ENCODE measurements at places on chromosomes 6 and 20. TPM values are rescaled to one million over a fixed set of nuclear protein-coding genes. Genes with fewer than 3 reads are reported as not detected.

THBD gene
- 8.1 TPM for polyA plus RNA-seq

DNA sequence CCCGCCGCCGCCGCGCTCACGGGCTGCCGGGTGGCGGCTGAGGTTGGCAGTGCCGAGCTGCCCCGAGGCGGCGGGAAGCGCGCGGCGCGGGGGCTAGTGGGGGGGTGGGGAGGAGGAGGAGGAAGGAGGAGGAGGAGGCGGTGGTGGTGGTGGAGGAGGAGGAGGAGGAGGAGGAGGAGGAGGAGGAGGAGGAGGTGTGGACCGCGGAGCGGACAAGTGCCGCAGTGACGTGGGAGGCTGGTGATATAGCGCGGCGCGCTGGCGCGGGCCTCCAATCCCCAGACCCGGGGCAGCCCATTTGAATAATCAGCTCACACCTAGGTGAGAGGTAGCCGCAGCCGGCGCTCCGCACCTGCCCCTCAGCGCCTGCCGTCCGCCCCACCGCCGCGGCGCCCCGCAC lies at the start of gene FOXA2:
Gene FOXA2, minus strand, starts transcription at position 51 of the 400 bp plus-strand sequence. CDS start 294 bp downstream, outside the sequence.
- no peak for DNase-seq

PSORS1C2 gene
- not detected for polyA plus RNA-seq

DNA sequence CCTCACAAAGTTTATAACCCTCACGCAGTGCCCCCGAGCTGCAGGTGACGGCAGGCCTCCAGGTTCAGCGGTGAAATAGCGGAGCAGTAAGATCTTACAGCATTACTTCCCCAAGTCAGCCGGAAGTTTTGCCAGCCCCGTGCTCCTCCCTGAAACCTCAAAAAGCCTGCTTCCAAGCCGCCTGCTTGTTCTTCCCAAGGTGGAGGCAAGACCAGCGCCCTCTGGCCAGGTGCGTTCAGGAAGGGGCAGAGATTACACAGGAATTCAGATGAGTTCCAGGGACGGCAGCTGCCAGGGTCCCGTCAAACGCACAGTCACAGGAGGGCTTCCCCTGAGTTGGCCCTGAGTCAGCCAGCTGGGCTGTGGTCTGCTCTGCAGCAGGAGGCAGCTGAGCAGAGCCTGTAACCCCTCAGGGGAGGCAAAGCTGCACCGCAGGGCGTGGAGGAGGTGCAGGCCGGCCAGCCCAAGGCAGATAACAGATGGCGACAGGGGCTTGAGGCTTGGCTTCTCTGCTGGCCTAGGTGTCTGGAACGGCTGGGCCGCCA lies 124.1 kb upstream of the RPS6KA2 start:
- no peak for DNase-seq

TUBB1 gene
- not detected for polyA plus RNA-seq

DNA sequence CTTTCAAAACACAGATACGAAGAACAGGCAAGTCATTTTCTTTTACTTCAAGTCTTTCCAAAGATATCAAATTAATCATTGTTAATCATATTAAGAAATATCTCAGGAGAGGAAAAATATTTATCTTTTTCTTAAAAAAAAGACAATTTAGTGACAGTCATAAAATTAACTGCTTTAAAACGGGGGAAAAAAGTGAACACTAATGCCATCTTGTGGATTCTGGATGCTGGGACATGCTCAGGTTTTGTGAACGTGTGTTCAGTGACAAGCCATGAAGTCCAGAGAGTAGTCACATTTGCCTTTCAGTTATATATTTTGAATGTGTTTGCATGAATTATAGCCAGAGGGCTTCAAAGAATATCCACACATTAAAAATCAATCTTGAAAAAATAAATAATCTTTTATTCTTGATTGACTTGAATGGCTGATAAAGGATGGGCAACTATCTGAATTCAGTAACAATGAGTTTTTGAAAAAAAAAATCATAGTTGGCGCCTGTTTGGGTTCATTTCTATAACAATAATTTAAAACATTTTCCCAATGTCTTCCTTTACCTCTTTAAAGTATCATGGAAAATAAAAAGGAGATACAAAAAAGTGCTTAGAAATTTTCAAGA lies 74.7 kb upstream of the NOX3 start:
- peak; percentile 28 for DNase-seq

GRCh38 chr6:116447496-116448011 lies 13.6 kb upstream of the CALHM6 start:
- no peak for DNase-seq

L3MBTL3 gene
- polyA plus RNA-seq: 5.9 TPM

- DNase-seq: no peak
Measured at GRCh38 chr6:166041277-166041676, 126.4 kb downstream of the TBXT start.

GRCh38 chr6:167020206-167020605 lies 21.0 kb downstream of the CEP43 start:
- no peak for DNase-seq

RBBP8NL gene
- 0.20 TPM for polyA plus RNA-seq

GRCh38 chr6:138493413-138493812 lies 5.9 kb downstream of the NHSL1 start:
- peak; percentile 71 for DNase-seq

DNA sequence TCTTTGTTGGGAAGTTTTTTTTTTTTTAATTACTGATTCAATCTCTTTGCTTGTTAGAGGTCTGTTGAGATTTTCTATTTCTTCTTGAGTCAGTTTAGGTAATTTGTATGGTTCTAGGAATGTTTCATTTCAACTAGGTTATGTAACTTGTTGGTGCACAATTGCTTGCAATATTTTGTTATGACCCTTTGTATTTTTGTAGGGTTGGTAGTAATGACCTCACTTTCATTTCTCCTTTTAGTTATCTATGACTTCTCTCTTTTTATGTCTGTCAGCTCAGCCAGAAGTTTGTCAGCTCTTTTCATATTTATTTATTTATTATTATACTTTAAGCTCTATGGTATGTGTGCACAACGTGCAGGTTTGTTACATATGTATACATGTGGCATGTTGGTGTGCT lies 51.1 kb upstream of the SLC24A3 start:
- DNase-seq: no peak

GRCh38 chr6:66986940-66987339 lies 1279.9 kb upstream of the EYS start:
- no peak for DNase-seq

GRCh38 chr6:167689751-167690150 lies 137.0 kb upstream of the AFDN start:
- DNase-seq: no peak

GJA1 gene
- not detected for polyA plus RNA-seq

OTOR gene
- not detected for polyA plus RNA-seq

DNA sequence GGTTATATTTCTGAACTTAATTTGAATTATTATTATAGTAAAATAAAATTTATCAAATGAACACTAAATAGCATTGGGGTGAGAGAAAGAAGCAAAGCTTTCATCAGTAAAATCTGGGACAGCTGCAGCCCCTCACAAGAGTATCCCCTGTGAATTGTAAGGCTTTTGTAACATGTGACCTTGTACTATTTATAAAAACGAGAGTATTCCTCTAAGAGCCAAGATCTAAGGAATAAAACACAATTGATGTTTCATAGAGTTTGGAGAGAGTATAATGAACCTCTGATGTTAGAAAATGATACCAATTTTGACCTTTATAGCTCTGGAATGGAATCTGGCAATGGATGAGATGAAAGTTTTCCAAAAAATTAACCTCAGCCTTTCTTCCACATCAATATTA lies 617.2 kb upstream of the ID4 start:
- DNase-seq: no peak

GRCh38 chr20:14569641-14570040 lies 232.2 kb upstream of the FLRT3 start:
- DNase-seq: no peak

ADGRG6 gene
- 13.0 TPM for polyA plus RNA-seq

- no peak for DNase-seq
Measured at GRCh38 chr20:20888266-20888656, 175.8 kb upstream of the RALGAPA2 start.

DNA sequence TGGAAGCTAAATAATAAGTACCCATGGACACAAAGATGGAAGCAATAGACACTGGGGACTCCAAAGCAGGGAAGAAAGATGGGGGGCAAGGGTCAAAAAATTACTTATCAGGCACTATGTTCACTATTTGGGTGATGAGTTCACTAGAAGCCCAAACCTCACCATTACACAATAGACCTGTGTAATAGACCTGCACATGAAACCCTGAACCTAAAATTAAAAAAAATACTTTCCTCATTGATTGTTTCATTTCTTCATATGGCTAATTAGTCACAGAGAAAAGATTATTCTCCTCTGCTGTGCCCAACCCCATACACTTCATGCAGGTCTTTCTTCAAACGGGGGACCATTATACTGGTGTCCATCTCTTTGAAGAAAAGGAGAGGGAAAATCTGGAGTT lies 213.0 kb upstream of the DTNBP1 start:
- no peak for DNase-seq

GRCh38 chr6:136511926-136512325 lies 38.3 kb downstream of the MAP7 start:
- no peak for DNase-seq

- DNase-seq: no peak
Measured at GRCh38 chr20:13265941-13266340, 44.9 kb downstream of the ISM1 start.

DNA sequence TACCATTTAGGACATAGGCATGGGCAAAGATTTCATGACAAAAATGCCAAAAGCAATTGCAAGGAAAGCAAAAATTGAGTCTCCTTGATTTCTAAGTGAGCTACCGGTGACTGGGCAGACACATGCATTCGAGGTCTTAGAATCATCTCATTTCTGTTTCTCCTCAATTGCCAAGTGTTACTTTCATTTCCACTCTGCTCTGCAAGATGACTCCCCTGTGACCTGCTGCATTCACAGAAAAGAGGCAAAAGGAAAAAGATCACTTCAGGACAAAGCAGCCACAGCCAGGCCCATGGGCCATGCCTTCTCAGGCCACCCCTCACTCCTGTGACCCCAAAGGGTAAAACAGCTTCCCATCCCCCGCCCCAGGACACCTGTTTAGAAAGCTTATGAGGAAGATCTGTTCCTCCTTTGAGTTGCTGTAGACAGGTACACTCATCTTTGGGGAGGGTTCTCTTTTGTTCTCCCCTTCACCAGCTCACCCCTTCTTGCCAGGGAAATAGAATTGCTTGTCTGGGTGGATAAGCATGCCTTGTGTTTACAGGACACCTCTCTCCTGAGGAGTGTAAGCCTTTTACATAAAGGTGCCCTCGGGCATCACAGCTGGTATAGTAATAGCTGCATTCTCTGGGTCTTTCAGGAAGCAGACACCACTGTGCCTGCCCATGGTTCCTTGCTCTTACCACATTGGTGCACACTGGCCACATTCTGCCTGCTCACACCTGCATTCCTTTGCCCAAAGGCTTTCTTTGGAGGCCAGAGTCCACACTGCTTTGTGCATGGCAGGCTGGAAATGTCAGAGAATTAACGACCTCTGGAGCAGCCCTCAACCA lies 105.0 kb downstream of the SLC24A3 start:
- DNase-seq: peak; percentile 33

- DNase-seq: no peak
Measured at GRCh38 chr6:130893277-130893676, 66.1 kb downstream of the SMLR1 start.

All from muscle of arm (tissue), 14 donors.